ENCODE measurements at places on chromosomes 1 and 21.

DNA sequence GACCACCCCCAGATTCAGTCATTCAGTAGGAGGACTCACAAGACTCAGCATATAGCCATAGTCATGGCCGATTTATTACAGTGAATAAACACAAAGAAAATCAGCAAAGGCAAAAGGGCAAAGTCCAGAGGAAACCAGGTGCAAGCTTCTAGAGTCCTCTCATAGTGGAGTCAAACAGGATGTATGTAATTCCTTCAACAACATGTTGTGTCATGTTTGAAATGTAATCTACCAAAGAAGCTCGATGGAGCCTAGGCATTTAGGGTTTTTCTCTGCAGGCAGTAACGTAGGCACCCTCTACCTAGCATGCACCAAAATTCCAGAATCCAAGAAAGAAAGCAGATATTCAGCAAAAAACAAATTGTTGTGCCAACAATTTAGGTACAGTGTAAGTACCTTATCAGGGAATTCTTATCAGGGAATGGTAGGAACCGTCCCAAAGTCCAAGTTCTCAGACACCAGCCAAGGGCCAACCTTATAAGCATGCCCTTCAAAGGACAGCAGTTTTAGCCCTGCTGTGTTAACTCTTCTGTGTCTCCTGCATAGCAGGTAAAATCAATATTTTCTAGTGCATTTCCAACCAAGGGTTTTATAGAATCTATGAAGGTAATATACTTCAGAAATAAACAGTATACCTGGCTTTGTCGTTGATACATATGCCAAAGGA, 16.1 kb upstream of the SLAMF6 start:
- H3K27me3 ChIP-seq = no peaks in the 10 kb centered on the region
- H3K27ac ChIP-seq = no peak overlapping the region
- no peak overlapping the region for H3K4me3 ChIP-seq

DNA sequence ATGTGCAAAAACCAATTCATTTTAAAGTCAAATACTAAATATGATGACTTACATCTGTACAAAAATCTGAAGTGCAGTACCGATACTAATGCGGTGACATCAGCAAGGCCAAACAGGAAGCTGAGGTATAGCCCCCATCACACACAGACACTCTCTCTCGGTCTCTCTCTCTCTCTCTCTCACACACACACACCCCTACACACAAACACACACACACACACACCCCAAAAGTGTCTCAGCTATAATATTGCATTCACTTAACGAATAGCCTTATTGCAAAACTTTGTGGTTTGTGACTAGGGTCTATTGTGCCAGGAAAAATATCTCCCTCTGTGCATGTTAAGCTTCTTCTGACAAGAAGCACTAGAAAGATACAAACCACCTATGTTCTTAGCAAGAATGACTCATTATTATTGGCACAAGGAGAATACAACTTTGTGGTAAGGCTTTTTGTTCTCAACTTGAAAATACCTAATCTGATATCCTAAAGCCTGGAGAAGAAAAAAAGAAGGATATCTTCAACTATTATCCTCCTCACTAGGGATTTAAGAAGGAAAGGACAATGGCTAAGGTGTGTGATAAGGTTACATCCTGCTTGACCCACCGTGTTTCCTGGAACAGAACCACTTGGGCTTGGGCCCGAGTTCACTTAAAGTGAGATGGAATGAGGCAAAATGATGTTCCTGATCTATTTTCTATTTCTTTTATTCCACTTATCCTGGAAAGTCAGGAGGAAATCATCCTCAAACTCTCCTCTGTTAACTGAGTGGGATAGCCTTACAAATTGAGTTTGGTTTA, 107.1 kb downstream of the NIBAN1 start:
- H3K4me3 ChIP-seq = no peak overlapping the region
- peak; percentile 31 for DNase-seq
- H3K27ac ChIP-seq = peak overlapping the region; percentile 29

DNA sequence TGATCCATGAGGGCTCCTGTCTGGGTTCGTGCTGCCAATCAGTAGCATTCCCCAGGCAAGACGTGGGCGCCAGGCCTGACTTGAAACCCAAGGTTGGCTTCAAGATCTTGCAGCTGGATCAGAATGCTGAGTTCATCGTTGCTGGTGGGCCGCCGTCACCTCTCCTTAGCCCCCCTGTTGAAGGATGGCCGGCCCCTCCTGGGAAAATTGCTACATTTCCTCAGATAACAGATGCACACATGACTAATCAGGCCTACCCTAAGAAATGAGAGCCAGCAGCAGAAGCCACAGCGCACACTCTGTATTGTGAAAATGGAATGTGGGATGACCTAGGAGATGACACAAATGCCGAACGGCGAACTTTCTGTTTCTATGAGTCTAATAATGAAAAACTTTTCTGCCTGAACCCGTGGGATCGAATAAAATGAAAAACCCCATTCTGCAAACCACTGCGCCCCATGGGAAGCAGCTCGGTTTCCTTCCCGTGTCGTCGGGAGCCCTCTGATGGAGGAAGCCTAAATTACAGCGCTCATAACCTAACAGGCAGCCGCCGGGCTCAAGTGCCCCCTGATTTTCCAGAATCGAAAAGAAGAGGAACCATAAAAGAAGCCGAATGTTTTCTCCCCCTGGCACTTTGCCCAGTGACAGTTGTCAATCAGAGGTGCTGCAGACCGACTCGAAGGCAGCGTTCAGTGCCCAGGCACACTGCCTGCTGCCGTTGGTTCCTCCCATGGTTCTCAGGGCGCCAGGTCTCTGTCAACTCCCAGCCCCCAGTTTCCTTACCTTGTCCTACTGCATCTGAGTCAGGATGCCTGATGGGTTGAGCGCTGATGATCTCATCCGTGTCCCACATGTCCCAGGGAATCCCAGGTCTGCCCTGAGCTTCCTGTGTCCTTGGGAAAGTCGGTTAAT, 38.2 kb upstream of the H6PD start:
- peaks cover 43% of the 10 kb centered on the region for H3K4me1 ChIP-seq
- peak overlapping the region; percentile 7 for H3K4me3 ChIP-seq
- H3K36me3 ChIP-seq = no peaks in the 10 kb centered on the region
- H3K27ac ChIP-seq = peak overlapping the region; percentile 0
- peaks cover 30% of the 10 kb centered on the region for H3K27me3 ChIP-seq

DNA sequence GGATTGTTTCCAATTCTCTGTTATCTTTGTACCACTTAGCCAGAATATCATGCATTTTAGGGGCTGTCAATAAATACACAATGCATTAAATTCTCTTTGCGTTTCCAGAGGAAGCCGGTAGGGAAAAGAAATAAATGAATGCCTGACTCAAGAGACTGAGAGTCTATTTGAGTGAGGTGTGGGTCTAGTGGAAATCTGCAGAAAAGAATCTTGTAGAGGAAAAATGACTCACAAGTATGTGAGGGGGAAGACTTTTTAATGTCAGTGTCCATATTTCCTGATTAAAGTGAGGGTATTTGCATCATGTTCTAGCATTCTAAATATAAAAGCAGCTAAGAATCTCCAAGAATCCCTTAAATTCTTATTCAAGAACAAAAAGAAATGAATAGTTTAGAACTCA, 271.1 kb downstream of the PTPRC start:
- H3K4me3 ChIP-seq = no peak overlapping the region
- no peaks in the 10 kb centered on the region for H3K36me3 ChIP-seq
- no peak for DNase-seq
- no peaks in the 10 kb centered on the region for H3K4me1 ChIP-seq

DNA sequence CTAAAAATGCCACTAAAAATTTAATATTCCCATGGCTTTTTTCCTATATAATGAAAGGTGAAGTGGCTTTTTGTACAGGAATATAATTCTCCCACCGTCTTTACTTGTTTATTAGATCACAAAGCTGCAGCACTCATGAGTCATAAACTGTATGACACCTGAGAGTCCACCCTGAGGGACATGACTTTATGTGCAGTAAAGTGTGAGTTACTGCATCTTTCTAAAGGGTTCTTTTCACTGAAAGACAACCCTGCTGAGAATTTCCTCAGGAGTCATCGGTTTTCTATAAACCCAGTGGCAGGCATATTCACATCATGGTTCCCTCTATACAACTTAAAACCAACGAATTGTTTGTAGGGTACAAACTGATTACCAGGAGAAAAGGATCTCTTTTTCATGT, 77.4 kb downstream of the APP start:
- H3K4me3 ChIP-seq = no peak overlapping the region
- no peaks in the 10 kb centered on the region for H3K4me1 ChIP-seq
- H3K36me3 ChIP-seq = no peaks in the 10 kb centered on the region
- H3K27me3 ChIP-seq = no peaks in the 10 kb centered on the region

DNA sequence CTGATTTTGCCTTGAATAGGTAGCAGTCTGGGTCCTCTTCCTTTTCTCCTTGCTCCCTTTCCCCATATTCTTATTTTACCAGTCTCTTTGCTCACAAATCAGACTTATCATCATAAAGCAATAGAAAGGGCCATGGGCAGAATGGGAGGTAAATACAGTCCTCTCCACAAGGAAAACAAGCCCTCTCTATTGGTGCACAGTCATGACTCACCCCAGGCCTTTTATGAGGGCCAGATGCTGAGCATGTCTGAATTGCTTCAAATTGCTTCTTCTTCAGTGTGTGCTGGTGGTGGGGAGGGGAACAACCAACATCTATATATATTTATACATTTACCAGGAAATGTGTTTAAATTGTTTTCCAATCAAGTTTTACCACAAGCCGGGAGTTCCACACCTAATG, 75.2 kb downstream of the GFI1 start:
- no peak for DNase-seq
- no peak overlapping the region for H3K27ac ChIP-seq
- H3K4me1 ChIP-seq = no peaks in the 10 kb centered on the region
- no peaks in the 10 kb centered on the region for H3K27me3 ChIP-seq

DNA sequence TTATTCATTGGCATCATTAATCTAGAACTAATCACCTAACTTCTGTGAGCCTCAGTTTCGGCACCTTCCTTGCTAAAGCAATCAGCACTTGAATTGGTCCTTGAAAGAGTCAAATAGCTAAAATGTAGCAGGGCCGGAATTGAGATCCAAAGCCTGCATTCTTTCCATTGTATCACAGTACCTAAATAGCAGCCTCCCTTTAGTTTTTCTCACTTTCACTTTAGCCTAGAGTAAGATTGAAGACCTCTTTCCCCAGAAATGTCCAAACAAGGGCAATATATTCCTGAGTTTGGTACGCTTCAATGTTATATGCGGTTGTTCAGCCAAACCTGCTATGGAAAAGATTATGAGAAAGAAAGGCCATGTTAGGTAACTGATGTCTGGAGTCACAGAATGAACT, 121.9 kb upstream of the BMP8A start:
- no peak overlapping the region for H3K4me3 ChIP-seq
- no peaks in the 10 kb centered on the region for H3K27me3 ChIP-seq
- no peak for DNase-seq
- H3K36me3 ChIP-seq = peaks cover 18% of the 10 kb centered on the region
- H3K27ac ChIP-seq = no peak overlapping the region

GRCh38 chr1:156366378-156367166, 2.4 kb upstream of the RHBG start:
- no peak overlapping the region for H3K4me3 ChIP-seq
- no peak for DNase-seq
- no peak overlapping the region for H3K27ac ChIP-seq
- H3K36me3 ChIP-seq = no peaks in the 10 kb centered on the region

- no peaks in the 10 kb centered on the region for H3K4me1 ChIP-seq
- H3K36me3 ChIP-seq = no peaks in the 10 kb centered on the region
- H3K27me3 ChIP-seq = no peaks in the 10 kb centered on the region
Observed at GRCh38 chr21:31483146-31483545, 139.1 kb upstream of the TIAM1 start.

DNA sequence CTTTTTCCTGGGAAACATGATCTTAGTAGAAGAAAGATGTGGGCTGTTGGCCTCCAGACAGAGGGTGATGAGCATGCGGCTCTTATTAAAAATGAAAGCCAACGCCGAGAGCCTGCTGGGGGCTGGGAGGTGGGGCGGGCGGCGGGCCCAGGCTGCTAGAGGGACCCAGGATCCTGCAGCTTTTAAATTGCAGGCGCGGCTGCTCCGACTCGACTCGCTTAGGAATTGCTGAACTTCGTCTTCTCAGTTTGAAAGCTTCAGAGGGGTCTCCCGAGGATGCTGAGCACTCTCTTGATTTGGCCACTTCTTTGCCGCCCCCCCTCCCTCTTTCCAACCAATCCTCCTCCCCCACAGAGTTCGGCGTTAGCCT, 1.2 kb downstream of the AGPAT3 start:
- H3K4me3 ChIP-seq = peak overlapping the region; percentile 83
- peak overlapping the region; percentile 93 for H3K27ac ChIP-seq
- no peaks in the 10 kb centered on the region for H3K27me3 ChIP-seq
- H3K36me3 ChIP-seq = no peaks in the 10 kb centered on the region
- H3K4me1 ChIP-seq = peaks cover 12% of the 10 kb centered on the region

DNA sequence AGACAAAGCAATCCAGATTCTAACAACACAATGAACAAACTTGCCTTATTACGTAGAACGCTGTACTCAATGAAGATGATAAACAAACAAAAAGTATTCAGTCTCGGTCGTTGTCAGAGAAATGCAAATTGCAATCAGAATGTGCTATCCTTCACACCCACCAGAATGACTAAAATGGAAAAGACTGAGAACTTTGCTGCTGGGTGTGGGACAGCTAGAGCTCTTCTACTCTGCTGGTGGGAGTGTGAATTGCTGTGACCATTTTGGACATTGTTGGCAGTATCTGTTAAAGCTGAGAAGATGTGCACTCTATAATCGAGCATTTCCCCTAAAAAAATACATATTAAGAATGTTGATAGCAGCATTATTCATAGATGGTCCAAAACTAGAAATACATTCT, 111.4 kb downstream of the PEX14 start:
- DNase-seq = no peak
- no peak overlapping the region for H3K4me3 ChIP-seq
- H3K4me1 ChIP-seq = no peaks in the 10 kb centered on the region
- no peaks in the 10 kb centered on the region for H3K36me3 ChIP-seq
- H3K27me3 ChIP-seq = no peaks in the 10 kb centered on the region

DNA sequence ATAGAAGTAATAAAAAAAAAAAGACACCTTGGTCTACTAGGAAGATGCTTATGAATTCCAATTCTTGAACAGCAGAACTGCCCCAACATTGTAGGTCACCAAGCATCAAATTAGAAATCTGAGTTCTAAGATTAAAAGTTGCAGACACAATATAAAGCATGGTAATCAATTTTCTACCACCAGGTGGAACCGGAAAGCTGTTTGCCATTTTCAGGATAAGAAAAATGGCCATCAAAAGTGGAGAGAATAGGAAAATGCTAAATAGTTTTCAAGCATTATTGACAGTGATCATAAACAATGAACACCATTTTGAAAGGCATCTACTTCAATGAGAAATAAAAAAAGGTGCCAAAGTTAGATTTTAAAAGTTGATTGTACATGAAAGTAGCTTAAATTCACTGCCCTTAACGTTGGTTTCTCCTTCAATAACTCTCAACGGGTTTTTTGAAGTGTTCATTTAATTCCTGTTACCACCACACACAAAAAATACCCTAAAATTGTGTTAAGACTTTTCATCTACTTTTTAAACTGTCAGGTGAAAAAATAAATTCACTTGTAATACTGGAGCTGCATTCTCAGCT, 252.9 kb downstream of the KCNT2 start:
- no peak overlapping the region for H3K27ac ChIP-seq
- DNase-seq = no peak
- no peak overlapping the region for H3K4me3 ChIP-seq
- H3K4me1 ChIP-seq = no peaks in the 10 kb centered on the region
- no peaks in the 10 kb centered on the region for H3K27me3 ChIP-seq

Data from tibial nerve (tissue), 4 donors.